ENCODE measurements at places on chromosomes 1 and 21. TPM values are rescaled to one million over a fixed set of nuclear protein-coding genes. Genes with fewer than 3 reads are reported as not detected.

Gene DSCAM
- not detected for total RNA-seq

Gene APCS
- not detected for total RNA-seq

Gene CLEC20A
- 0.21 TPM for total RNA-seq

Gene E2F2
- total RNA-seq: 2.7 TPM

Data from mononuclear cell (primary cell).